ENCODE measurements at places on chromosomes 2 and 18.

- DNase-seq = no peak
These were observed 71.2 kb downstream of the STK25 start for GRCh38 chr2:241437179-241437578.

DNA sequence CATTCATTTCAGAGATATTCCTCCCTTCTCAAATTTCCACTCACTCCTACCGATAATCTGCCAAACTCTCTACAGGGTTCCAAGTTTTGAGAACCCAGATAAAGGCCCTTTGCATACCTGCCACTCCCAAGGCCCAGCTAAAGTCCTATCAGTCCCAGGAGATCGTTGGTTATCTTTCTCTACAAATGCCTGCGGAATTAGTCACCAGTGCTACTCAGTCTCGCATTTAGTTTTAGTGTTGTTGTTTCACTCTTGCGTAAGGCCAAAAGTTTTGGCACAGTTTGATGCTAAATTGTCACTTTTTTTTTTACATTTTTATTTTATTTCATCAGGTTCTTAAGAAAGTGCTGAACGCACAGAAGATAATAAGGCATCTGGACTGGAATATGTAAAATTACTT is 29.2 kb upstream of the SETBP1 start:
- DNase-seq = no peak

DNA sequence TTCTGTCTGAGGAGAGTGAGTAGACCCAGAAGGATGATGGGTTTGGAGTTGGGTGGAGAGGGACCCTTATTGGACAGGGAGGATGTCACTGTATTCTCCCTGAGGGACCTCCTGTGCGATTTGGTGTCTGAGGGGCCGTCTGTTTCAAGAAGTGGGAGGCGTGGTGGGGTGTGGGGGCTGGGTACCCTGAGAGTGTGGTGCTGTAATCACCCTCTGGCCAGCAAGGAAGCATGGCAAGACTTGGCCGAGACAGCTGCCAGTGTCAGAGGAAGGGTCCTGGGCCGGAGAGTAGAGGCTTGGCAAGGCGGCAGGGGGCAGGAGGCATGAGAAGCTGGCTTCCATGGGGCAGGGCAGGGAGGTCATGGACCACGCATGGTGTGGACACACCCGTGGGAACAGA is 43.1 kb downstream of the CTIF start:
- DNase-seq = no peak

- DNase-seq = no peak
These were observed 9.4 kb downstream of the SUCLG1 start for GRCh38 chr2:84449711-84450110.

GRCh38 chr2:74286725-74287124 is 56.5 kb downstream of the SLC4A5 start:
- DNase-seq = no peak

DNA sequence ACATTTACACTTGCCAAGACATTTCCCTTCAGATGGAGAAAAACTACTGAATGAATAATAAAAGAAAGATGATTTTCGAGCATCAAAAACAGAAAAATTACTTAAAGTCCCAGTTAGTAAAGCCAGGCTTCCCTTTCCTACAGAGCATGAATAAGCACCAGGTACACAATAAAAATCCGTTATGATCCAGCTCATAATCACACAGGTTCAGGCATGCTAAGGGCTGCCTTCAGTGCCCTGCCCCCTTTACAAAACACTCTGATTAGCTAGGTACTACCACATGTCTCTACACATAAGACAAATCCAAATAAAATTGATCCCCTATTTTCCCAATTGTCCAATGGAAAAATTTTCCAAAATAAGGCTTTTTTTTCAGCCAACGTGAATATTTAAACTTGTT is 413.2 kb upstream of the LRATD1 start:
- DNase-seq = no peak
